ENCODE measurements at places on chromosomes 11 and 22. TPM values are rescaled to one million over a fixed set of nuclear protein-coding genes. Genes with fewer than 3 reads are reported as not detected.

DNA sequence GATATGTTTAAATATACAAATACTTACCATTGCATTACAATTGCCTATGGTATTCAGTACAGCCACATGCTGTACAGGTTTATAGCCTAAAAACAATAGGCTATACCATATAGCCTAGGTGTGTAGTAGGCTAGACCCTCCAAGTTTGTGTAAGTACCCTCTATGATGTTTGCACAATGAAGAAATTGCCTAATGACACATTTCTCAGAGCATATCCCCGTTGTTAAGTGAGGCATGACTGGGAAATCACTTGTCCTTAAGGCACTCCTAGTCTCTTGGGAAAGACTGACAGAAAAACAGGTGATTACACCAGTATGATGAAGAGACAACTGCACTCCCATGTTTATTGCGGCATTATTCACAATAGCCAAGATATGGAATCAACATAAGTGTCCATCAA, 187.2 kb downstream of the SPON1 start:
- DNase-seq: no peak

Gene SPI1
- total RNA-seq: 8.5 TPM

GRCh38 chr22:43346521-43346929, 3.4 kb upstream of the SCUBE1 start:
- peak; percentile 51 for DNase-seq

Gene CLDN5
- 36.6 TPM for total RNA-seq

Gene OR8D1
- total RNA-seq: not detected

Gene CHADL
- 12.8 TPM for total RNA-seq

DNA sequence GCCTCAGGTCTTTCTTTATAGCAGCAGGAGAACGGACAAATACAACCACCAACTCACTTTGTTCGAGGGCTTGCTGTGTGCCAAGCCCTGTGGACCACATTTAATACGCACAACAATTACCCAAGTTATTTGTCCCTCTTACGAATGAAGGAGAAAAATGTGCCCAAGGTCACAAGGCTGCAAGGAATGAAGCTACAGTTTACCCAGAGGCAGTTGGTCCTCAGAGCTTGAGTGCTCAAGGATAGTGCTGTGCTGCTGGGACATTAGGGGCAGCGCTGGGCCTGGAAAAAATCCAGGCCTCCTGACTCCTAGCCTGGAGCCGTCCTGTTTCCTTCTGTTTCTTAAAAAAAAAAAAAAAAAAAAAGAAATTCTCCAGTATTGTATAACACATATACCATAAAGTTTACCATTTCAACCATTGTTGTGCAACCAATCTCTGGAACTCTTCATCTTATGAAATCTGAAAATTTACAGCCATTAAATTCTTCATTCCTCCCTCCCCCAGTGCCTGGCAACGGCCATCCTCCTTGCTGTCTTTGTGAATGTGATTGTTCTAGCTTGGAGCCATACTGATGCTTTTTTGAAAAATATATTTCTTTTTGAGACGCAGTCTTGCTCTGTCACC, 1.0 kb upstream of the C11orf86 start:
- DNase-seq: no peak

DNA sequence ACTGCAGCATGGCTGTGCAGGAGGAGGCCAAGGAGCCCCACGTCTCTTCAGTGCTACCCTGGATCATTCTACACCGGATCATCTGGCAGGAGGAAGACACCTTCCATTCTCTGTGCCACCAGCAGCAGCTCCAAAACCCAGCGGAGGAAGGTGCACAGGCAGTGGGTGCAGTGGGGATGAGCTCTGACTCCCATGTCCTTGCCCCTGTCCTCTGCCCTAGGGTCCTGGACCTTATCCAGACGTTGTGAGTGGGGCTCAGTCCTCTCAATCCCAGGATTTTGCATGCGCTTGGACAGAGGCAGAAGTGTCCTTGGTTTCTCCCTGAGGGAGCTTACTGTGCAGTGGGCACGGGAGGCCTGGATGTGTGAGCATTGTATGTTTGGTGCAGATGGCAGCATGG, 61.3 kb downstream of the CABIN1 start:
- no peak for DNase-seq
